Tibial nerve (tissue), 4 donors: ENCODE measurements at places on chromosomes 3 and 15. TPM values are rescaled to one million over a fixed set of nuclear protein-coding genes. Genes with fewer than 3 reads are reported as not detected.

DNA sequence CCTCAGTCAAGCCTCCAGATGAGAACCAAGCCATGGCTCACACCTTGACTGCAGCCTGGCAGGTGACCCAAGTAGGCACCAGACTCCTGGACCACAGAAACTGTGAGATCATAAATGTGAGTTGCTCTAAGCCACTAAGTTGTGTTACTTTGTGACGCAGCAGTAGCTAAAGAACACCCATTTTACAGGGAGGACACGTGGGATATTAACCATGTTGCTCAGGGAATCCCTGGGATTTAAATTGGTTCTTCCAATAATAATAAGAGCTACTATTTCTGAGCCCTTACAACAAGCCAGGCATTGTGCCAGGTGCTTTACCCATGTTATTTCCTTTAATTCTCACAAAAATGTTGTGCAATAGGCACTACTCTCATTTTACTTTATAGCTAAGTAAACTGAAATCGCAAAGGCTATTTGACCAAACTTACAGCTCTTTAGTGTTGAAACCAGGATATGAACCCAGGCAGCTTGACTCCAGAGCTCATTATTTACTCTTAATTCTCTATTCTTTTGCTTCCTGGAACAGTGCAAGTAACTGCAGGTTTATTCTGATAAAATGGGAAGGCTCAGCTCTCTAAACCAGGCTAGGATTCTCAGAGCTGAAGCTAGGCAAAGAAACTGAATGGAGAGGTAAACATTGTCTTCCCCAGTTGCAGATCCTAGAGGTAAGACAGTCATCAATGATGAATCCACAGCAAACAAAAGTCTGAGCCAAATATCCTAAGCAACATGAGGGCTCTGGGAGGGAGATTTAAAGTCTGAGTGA is 294.4 kb downstream of the KBTBD8 start:
- peak; percentile 16 for DNase-seq

DNA sequence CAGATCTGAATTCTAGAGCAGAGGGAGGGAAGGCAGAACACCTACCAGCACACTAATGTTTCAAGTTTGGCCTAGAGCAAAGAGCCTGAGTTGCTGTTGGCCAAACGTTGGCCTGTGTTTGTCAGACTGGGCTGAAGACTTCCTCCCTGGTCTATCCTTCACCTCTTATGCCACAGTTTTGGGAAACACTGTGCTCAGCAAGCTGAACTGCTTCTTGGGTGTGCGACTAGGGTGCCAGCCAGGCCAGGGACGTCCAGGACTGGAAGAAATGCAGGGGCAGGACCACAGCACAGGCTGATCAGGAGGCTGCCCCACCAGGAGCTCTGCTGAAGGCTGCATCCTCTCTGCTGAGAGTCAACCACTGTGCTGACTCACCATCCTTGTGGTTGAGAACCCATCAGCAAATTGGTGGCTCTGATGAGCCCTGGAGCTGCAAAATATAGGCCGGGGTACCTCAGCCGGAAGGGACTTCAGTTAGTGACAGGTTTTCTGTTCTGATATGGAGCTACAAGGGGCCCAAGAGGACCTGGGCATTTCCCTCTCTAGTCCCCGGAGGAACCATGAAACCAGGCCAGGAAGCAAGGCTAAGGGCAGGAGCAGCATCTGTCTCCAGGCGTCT is 131.6 kb upstream of the RASGRP1 start:
- no peak for DNase-seq

GRCh38 chr3:55965776-55966175 is 478.7 kb upstream of the WNT5A start:
- DNase-seq: no peak

DNA sequence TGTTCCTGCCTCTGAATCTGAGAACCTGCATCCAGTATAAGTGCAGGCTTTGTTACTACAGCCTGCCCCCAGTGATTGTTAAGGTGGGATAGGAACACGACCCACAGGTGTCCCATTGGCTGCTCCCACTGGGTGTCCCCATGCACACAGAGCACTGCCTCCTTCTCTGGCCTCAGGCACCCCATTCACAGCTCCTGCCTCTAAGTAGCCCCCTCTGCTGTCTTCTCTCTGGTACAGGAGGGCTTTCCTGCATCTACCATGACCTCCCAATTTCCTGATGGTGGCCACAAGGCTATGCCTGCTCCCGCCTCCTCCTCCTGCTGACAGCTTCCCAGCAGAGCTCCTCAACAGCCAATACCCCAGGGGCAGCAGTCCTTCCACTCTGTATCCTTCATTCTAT is 238.6 kb upstream of the TMC3 start:
- no peak for DNase-seq

DNA sequence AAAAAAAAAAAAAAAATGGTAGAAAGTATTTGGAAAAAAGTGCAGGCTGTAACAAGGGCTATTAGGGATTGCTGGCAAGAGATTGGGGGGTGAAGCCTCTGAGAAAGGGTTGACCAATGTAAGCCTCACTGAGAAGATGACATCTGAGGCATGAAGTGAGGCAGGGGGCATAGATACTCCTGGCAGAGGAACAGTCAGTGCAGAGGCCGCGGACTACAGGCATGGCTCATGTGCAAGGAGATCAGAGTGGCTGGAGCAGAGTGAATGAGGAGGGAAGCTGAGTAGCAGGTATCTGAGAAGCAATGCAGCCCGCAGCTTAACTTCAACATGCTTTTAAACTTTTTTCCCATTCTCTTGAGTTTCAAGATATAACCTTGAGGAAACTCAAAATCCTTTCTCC is 5.4 kb downstream of the FBXL22 start:
- DNase-seq: no peak

GRCh38 chr15:39589193-39589814 is 8.4 kb downstream of the THBS1 start:
- no peak for DNase-seq

GRCh38 chr3:72903004-72903403 is 15.2 kb downstream of the GXYLT2 start:
- DNase-seq: no peak

GRCh38 chr3:15932348-15933300 is 134.8 kb upstream of the ANKRD28 start:
- DNase-seq: no peak

CDCP1 gene
- 0.20 TPM for total RNA-seq

ROPN1 gene
- not detected for total RNA-seq
